ENCODE measurements at places on chromosomes 1 and 21.

GRCh38 chr1:41823471-41823870, 95.3 kb downstream of the HIVEP3 start:
- DNase-seq = peak; percentile 41

- DNase-seq = no peak
Observed at GRCh38 chr1:30447080-30447479, 276.3 kb downstream of the MATN1 start.

DNA sequence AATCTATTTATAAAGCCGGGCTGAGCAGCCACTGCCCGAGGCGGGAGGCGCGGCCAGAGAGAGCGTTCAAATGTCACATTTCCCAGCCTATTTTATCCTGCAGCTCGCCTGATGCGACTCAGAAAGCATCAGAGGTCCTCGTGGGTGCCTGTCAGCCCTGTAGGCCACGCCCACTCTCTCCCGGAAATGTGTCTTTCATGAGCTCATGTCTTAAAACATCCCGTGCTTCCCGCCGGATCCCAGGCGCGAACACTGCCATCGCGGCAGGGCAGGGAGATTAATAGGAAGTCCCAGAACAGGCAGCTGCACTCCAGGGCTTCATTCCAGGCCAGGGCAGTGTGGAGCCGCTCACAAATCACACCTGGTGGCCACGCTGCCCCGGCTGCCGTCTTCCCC, 117.5 kb downstream of the PRDM16 start:
- DNase-seq = peak; percentile 82

DNA sequence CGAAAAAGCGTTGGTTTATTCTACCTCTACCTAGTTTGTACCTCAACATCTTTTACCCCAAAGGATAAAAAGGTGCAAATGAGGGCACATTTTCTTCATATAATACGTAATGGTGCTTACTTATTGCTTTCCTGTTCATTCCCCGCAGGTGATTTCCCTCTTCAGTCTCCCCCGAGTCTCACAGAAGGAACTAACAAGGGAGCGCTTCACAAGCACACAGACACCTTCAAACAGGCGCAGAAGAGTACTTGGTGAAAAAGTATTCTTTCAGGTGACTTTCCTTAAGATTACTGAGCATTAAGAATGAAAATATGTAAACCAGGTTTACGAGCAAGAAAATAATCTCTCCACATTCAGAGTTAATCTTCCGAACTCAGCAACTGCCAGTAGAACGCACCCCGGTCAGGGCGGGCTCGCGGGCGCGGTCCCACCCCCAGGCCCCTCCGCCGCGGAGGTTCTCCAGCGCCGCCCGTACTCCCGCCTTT, 511 bp upstream of the RABGAP1L start:
- no peak for DNase-seq

GRCh38 chr1:44735992-44736391, 3.6 kb upstream of the KIF2C start:
- no peak for DNase-seq

DNA sequence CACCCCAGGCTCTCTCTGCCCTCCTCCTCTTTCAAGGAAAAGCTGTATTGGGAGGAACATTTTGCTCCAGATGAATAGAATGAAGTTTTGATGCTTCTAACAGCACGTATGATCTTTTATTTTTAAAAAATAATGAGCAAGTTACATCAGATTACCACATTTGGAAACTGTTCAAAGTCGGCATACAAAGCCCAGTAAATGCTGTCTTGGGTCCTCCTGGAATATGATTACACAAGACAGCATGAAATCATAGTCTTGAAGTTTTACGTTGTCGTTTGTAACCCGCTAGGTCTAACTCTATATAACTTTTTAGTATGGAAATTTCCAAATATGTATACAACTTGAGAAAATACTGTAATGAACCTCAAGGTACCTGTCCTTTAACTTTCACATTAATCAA, 385.6 kb downstream of the HLX start:
- no peak for DNase-seq

GRCh38 chr1:118688891-118689290, 299.3 kb downstream of the TBX15 start:
- no peak for DNase-seq

DNA sequence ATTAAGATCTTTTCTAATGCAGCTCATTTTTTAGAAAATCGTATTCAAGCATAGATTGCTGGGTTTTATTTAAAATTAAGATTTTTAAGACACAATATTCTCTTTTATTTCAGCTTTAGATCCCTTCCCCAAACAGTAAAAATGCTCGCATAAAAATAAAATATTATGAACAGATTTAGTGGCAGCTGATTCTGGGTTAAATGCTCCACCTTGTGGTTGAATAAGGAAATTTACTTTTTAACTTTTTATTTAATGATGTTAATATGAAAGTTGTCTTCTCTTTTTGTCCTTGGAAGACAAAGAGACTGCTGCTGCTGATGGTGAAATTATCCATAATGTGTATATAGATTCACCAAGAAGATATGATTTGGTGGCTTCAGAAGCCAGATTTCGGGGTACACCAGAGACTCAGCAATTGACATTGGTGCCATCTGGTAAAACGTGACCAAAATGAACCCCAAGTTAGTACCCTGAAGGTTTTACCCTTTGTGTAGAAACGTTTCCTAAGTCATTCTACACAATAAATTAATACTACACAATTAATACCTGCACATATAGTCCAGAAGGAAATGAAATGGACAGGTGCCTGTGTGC, 128.0 kb downstream of the ADAMTS1 start:
- no peak for DNase-seq

GRCh38 chr1:58431901-58432620, 114.5 kb downstream of the OMA1 start:
- no peak for DNase-seq

DNA sequence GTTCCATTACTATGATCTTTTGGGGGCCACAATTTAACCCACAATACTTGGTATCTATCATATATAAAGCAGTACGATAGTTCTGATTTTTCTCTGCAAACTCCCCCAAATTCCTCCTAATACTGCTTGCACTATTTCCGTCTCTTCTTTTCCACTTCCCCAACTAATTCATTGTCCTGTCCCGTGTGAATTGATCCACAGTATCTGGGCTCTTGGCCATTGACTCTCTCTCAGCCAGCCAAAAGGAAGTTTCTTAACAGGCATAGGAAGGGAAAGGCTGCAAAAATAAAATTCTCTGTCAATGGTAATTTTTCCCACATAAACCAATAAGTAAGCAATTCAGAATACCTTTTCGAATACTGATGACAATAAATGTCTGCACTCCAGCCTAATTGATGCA, 91.7 kb upstream of the DSCAM start:
- DNase-seq = no peak

DNA sequence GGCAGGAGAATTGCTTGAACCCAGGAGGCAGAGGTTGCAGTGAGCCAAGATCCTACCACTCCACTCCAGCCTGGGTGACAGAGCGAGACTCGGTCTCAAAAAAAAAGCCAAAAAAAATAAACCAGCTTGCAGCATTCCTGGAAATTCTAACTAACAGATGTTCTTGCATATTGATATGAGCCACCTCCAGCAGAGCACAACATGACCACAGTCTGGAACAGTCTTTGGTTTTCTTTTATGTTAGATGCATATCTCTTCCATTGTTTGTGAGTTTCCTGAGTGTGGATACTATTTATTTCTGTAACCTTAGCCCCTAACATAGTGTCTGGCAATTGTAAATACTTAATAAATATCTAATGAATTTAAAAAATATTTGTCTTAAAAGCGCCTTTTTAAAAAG, 23.9 kb downstream of the IFNAR1 start:
- no peak for DNase-seq

DNA sequence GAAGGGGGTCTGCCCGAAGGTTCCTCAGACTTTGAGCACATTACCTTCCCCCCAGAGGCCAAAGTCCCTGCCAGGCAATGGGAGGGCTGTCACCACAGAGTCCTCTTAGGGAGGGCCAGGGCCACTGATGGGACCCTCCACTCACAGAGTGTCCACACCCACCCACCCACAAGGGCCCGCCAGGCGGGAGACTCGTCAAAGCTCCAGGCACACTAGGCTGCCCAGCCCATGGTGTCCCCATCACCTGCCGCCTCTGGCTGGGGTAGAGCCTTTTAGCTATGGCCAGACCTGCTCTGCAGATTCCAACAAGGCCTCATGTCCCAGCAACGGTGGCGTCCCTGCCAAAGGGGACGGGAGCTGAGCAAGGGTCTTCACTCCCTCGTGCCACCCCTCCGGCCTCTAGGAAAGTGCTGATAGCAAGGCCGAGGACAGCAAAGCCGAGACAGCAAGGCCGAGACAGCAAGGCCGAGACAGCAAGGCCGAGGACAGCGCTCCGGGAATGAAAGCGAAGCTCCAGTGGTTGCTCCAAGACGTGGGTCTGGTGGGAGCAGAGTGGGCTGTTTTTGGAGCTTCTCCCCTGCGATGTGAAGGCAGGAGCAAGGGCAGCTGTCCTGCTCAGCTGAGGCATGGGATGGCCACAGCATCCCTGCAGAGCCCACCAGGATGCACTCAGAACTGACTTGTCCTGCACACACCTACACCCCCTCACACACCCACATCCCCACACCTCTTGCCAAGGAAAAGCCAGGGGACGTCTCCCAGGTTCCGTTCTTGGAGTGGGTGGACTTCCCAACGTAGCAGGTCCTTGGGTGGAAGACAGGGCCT, 123.4 kb downstream of the CRYAA start:
- peak; percentile 13 for DNase-seq

- no peak for DNase-seq
Observed at GRCh38 chr1:172360511-172360910, 60.0 kb upstream of the C1orf105 start.

DNA sequence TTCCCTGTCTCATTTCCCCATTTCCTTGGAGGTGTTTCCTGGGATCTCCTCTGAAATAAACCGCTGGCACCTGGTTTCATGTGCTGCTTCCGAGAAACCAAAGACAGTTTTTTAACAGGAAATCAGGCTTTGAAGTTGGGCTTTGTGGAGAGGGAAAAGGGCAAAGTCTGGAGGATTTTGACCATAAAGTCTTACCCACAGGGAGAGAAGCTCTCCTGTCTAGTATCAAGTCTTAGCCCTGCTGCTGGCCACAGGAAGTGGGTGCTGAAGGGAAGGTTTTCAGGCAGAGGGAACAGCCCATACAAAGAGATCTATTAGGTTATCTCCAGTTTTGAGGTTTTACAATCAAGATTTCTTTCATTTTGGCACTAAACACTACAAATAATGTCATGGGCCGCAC, 29.3 kb downstream of the SLC5A9 start:
- no peak for DNase-seq

DNA sequence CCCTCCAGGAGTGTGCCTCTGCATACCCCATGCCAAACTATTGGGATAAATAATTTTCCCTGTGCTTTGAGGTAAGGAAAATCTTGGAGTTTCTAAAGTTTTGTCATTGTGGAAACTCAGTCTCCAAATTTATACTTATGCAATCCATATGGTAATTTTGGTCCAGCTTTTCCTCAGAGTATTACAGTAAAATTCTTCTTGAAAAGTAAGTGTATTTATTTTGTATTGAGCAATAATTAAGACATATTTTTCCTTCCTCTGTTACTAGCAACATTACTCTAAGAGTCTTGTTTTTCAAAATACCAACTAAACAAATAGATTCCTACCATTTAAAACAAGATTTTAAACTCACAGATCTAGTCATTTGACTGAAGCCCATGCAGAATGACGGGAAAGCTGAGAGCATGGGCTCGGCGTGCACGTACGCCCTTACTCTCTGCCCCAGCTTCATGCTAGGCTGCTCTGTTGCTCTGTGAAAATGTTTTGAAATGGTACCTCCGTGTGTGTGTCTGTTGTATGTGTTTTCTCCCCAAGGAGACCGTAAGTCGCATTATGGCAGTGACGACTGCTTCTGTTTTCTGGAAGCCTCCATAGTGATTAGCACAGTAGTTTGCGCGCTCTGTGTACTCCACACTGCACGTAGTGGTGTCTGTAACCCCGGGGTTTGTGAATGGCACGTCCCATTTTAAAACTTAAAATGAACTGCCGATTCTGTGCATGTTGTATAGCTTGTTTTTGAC, 165.3 kb downstream of the SDCCAG8 start:
- no peak for DNase-seq

DNA sequence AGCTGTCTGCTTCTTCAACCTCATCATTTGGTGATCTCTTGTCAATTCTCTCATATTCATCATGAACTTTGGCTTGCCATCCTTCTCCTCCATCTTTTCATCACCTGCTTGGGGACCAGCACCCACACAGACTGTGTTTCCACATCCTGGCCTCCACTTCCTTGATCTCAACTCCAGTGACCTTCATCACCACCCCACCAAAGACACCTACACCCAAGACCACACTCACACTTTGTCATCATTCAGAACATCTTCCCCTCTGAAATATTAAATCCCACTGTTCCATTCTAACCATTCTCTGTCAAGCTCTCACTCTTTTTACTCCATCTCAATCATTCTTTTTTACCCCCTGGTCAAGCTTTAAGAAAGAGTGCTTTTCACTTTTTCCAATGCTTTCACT, 115.5 kb upstream of the VAV3 start:
- DNase-seq = no peak

- DNase-seq = no peak
Observed at GRCh38 chr1:104629589-104629988, 879.9 kb downstream of the AMY1C start.

Measured in left ventricle myocardium inferior (tissue), 1 donor.